Liver (tissue), 10 donors: ENCODE measurements at places on chromosomes 11 and 22. TPM values are rescaled to one million over a fixed set of nuclear protein-coding genes. Genes with fewer than 3 reads are reported as not detected.

Gene DUSP8
- total RNA-seq: 0.09 TPM

Gene GNG3
- total RNA-seq: 0.19 TPM

Gene ANKRD49
- total RNA-seq: 8.8 TPM

Gene CELSR1
- total RNA-seq: 1.6 TPM

Gene OR5P2
- total RNA-seq: not detected

Gene UQCR10
- 70.6 TPM for total RNA-seq

Gene CDC42BPG
- total RNA-seq: 0.75 TPM

Gene CCDC188
- total RNA-seq: not detected

Gene APOL5
- total RNA-seq: not detected

Gene LRRC4C
- total RNA-seq: 0.42 TPM

Gene UPB1
- 7.1 TPM for total RNA-seq

Gene OR52H1
- 0.33 TPM for total RNA-seq

Gene BIRC2
- 46.7 TPM for total RNA-seq

Gene JRKL
- 3.8 TPM for total RNA-seq

Gene KCNJ11
- 0.75 TPM for total RNA-seq

Gene MAJIN
- not detected for total RNA-seq

Gene GUCY1A2
- 2.8 TPM for total RNA-seq

Gene SYCE3
- total RNA-seq: not detected

Gene CTNND1
- 74.1 TPM for total RNA-seq

Gene PGA5
- total RNA-seq: 1.7 TPM

Gene OR51I1
- total RNA-seq: 0.23 TPM
